ENCODE measurements at places on chromosomes 3 and 15. TPM values are rescaled to one million over a fixed set of nuclear protein-coding genes. Genes with fewer than 3 reads are reported as not detected.

GRCh38 chr15:29756358-29757267, 65.7 kb downstream of the TJP1 start:
- no peaks in the 10 kb centered on the region for H3K36me3 ChIP-seq
- no peak for DNase-seq
- no peak overlapping the region for H3K4me3 ChIP-seq
- H3K27ac ChIP-seq = no peak overlapping the region
- H3K4me1 ChIP-seq = no peaks in the 10 kb centered on the region

- H3K36me3 ChIP-seq = no peaks in the 10 kb centered on the region
- no peak overlapping the region for H3K4me3 ChIP-seq
- H3K27ac ChIP-seq = no peak overlapping the region
- no peaks in the 10 kb centered on the region for H3K4me1 ChIP-seq
- DNase-seq = no peak
These were observed 61.2 kb upstream of the FURIN start for GRCh38 chr15:90807074-90807785.

GRCh38 chr15:98085003-98085639, 124.6 kb downstream of the ARRDC4 start:
- H3K27ac ChIP-seq = no peak overlapping the region
- no peaks in the 10 kb centered on the region for H3K27me3 ChIP-seq
- no peak overlapping the region for H3K4me3 ChIP-seq
- no peaks in the 10 kb centered on the region for H3K36me3 ChIP-seq
- DNase-seq = no peak

SLC26A6 gene
- 12.7 TPM for total RNA-seq
